MG63 (cell line): ENCODE measurements at places on chromosomes 6 and 20. TPM values are rescaled to one million over a fixed set of nuclear protein-coding genes. Genes with fewer than 3 reads are reported as not detected.
A peak's percentile ranks its signal among the peaks of the same experiment; 100 is the strongest.

TREM1 gene
- not detected in 2 replicates for total RNA-seq

PRICKLE4 gene
- not detected in 2 replicates for total RNA-seq

DNA sequence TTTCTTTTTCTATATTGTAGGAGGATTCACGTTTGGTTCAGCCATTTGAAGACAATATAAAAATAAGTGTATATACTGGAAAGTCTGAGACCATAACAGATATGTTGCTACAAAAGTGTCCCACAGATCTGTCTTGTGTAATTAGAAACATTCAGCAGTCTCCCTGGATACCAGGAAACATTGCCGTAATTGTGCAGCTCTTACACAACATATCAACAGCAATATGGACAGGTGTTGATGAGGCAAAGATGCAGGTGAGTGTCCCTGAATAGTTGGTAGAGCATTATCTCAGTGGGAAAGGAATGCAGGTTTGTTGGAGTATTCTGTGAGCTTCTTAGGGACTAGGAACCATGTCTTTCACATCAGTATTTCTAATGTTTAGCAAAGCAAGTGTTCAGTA is 18.3 kb upstream of the ADGRF4 start:
- DNase-seq = no peak

DNA sequence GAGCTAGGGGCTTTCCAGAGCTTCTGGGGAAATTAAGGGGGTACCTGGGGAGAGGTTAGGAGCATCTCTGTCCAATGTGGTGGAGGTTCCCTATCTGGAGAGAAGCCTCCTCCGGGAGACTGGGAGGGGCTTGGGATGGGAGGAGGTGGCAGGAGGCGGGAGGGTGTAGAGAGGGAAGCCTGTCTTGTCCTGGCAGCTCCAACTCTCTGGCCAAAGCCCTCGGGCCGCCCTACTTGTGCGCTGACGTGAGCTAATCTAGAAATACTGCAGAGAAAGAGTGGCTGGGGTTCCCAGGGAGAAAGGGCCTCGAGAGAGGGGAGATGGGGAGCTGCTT is 1.6 kb upstream of the SLC32A1 start:
- no peak for DNase-seq

GRCh38 chr6:54929245-54929909 is 82.8 kb downstream of the FAM83B start:
- DNase-seq = no peak

GRCh38 chr6:107657755-107658461 is 166.2 kb downstream of the SCML4 start:
- peak; percentile 86 for DNase-seq

- no peak for DNase-seq
Observed at GRCh38 chr6:153207006-153207405, 75.9 kb upstream of the RGS17 start.

GRCh38 chr6:2940010-2940850 is 31.1 kb downstream of the SERPINB6 start:
- DNase-seq = no peak
